ENCODE measurements at places on chromosomes 11 and 22.

DNA sequence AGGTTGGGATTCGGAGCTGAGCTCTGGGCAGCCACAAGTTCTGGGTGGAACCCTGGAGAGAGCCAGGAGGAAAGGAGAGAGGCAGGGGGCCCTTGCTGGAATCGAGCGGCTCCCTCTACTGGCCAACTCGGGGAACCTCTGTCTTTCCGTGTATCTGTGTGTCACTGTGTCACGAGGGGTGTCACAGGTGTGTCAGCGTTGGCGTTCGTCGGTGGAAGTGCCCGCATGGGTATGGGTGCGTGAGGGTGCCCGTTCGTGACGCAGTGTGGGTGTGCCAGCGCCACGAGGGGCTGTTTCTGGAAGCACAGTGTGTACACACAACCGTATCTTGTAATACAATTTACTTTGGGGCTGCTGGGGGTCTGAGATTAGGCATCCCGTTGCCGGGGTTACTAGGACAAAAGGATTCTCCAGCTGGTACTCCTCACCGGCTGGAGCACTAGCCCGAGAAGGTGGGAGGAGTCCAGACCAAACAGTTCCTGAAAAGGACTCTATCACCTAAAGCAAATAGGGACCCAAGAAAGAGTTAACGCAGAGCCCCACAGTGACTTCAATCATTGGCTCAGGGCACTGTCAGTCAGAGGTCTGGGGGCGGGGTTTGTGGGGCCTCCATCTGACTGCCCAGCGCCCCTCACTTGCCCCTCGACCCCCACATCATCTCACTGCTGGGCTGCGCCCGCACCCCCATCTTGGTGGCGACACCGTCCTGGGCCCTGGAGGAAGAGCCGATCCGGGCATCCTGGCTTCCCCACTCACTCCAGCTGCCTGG lies 2.6 kb upstream of the BCL9L start:
- DNase-seq: peak; percentile 95

- no peak for DNase-seq
Measured at GRCh38 chr11:103927535-103927934, 108.9 kb upstream of the DDI1 start.

DNA sequence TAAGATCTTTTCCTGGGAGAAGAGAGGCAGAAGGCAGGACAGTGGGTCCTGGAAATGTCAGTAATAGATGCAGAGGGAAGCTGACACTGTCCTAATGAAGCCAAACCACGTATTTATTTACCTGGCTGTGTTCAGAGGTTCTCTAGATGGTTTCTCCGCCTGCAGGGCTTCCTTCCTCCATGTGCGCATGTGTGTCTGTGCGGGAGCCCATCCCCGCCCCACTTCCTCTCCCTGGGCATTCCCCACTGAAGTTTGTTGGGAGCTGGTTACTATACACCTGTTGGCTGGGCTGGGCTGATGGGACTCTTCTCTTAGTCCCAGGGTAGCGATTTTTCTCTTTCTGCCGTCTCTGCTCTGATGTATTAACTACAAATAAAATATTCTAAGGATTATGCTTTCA lies 204.9 kb upstream of the TBCEL start:
- peak; percentile 37 for DNase-seq

DNA sequence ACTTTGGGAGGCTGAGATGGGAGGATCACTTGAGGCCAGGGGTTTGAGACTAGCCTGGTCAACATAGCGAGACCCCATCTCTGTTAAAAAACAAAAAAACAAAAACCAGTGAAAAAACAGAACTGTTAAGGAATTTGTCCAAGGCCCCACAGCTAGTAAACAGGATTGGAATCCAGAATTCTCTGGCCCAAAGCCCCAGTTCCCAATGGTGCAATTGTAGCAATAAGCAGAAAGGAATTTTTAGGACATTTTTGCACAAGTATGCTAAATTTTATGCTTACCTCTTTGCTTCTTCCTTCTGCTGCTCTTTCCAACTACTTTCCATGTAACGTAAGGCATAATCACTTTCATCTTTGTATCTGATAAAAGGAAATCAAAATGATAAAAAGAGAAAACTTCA lies 11.6 kb downstream of the MISFA start:
- DNase-seq: no peak

DNA sequence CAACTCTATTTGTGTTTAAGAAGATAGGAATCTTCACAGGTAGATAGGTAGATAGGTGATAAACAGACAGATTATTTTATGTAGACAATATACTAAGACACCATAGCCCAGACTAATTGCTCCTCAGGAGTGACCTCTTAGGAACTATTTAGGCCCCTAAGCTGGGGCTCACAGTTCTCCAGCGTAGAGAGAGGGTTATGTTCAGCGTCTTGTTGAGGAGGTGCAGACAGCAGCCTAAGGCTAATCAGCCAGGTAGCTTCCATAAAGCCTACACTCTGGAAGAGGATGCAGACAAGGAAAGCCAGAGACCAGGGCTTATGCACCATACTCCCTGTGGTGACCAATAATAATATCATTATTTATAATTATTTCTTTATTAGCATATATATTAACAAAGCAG lies 705.2 kb downstream of the LRRC4C start:
- no peak for DNase-seq

- peak; percentile 89 for DNase-seq
Measured at GRCh38 chr22:20569059-20570058, 61.9 kb downstream of the MED15 start.

GRCh38 chr22:37765498-37765897 lies 42.2 kb upstream of the GCAT start:
- no peak for DNase-seq

- DNase-seq: no peak
Measured at GRCh38 chr11:134398644-134399292, 13.3 kb downstream of the B3GAT1 start.

DNA sequence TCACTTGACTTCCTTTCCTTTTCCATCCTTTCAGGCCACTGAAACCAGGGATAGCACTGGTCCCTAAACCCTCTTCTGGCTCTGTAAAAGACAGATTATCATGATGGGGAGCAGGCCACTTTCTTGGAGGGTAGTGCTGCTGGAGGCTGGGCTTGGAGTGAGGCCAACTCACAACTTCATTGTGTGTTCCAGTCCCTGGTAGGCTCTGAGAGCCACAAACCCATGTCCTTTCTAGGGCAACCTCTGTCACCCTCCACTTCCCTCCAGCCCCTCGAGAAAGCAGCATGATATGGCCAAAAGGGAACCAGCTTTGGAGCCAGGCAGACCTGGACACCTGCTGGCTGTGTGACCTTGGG lies 2.3 kb downstream of the TKFC start:
- DNase-seq: no peak

- no peak for DNase-seq
Measured at GRCh38 chr11:119671051-119671450, 57.9 kb downstream of the NECTIN1 start.

DNA sequence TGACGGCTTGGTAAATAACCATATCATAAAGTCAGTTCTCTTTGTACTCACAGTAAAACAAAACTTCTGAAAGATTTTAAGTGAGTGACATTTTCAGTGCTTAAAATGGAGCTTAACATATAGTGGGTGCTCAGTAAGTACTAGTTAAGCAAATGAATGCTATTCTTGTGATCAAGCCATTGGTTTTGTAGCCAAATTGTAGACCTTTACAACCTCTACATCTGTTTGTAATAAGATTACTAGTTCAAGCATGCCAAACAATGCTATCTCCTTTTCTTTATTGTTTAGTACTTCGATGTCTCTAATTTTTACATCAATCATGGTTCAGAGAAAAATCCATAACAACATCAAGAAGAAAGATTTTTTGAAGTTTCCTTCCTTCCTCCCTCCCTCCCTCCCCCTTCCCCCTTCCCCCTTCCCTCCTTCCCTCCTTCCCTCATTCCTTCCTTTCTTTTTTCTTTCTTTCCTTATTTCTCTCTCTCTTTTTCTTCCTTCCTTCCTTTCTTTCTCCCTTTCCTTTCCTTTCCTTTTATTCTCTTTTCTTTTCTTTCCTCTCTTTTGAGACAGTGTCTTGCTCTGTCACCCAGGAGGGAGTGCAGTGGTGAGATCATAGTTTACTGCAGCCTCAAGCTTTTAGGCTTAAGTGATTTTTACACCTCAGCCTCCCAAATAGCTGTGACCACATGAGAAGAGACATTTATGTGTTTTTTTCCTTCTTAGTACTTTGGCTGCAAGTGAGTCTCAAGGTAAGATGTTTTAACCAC lies 5.7 kb upstream of the OR51B4 start:
- DNase-seq: no peak

DNA sequence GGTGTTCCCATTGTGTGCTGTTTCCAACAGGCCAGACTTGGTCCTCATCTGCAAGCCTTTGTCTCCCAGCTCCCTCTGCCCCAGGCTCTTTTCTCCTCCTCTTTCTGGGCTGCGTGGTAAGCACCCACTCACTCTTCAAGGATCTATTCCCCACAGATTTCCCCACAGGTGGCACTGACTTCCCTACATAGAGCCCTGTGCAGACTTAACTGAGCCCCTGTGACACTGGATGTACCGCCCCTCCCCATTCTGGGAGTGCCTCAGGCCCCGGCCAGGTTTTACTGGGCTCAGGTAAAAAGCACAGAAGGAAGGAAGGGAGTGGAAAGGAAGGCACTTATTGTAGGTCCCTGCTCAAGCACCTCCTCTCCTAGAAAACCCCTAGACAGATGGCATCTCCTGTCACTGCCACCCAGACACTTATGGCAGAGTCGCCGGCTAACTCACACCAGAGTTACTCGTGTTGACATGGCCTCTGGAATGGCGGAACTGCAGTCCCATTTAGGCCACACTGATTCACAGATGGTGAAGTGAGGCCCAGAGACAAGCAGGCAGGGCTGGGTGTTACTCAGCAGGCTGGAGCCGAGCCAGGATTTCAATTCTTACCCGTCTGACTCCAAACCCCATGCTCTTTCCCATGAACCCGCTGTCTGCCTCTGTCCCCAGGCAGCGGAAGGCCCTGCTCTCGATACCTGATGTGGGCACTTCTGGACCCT lies 47.2 kb downstream of the LRRC32 start:
- DNase-seq: peak; percentile 68
